ENCODE measurements at places on chromosomes 5 and 9. TPM values are rescaled to one million over a fixed set of nuclear protein-coding genes. Genes with fewer than 3 reads are reported as not detected.

Gene OMD
- not detected for total RNA-seq

Gene MARCOL
- total RNA-seq, result not detected

Gene SOX30
- total RNA-seq, result not detected

Gene OGN
- not detected for total RNA-seq

Gene PCDHB9
- total RNA-seq, result 0.09 TPM

Gene PGGT1B
- 20.2 TPM for total RNA-seq

Measured in A549 treated with AZD2906 at 1 μM for 4 hours (cell line).